ENCODE measurements at places on chromosomes 2 and 18.

DNA sequence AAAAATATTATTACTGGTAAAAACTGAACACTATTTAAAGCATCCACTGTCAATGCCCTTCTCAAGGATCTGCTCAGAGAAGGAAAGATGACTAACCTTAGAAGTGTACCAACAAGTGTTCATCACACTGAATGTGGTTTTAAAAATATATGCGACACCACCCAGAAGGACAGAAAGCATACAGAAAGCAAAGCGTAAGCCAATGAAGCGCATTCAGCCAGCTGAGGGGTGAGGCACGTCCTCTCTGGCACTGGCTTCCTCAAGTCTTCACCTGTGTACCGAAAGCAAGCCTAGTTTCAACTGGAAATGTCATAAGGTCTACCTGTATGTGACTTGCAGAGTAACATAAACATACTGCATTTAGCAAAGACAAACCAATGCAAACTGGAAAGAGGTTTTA lies 88.8 kb downstream of the PSMG2 start:
- DNase-seq, result no peak

- DNase-seq, result no peak
These were observed 31.9 kb upstream of the BMPR2 start for GRCh38 chr2:202344178-202344577.

DNA sequence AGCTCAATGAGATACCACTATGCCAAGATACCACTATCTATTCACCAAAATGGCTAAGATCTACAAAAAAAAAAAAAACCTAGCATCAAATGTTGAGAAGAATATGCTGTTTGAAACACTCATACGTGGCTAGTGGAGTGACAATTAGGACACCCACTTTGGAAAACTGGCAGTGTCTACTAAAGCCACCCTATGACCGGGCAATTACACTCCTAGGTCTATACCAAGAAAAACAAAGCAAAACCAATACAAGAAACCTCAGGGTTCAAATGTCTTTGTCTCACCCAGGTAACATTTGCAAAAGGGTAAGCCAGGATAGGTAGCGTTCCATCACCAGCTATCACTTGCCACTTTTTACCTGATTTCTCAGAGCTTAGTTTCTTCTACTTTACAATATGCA lies 123.6 kb upstream of the CAB39 start:
- DNase-seq, result no peak

DNA sequence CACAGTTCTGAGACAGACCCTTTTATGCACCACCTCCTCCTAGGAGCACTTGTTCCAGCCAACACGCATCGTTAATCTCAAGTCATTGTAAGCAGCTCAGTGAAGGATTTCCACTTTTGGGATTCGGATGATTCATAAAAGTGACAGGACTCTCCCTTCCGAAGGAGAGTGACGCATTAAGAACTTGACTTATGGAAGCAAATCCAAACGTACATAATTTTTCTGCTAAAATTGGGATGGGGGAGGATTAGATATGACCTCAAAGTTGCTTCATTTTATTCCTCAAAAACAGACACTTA lies 165.7 kb downstream of the TWIST2 start:
- no peak for DNase-seq

- DNase-seq, result no peak
These were observed 75.0 kb downstream of the CD226 start for GRCh38 chr18:69872661-69873060.

DNA sequence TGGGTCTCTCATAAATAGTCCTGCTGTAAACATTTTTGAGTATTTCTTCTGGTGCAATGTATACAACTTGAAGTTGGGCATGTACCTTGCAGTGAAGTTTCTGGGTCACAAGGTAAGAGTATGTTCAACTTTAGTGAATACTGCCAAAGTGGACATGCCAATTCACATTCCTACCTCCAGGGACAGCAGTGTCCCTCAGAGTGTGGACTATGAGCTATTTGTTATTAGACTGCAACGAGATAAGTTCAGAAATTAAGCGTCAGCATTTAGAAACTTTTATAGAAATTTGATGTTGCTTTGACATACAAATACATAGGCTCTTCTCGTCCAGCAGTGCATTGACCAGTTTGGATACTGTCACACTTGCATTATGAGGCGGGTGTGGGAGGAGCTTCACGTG lies 7.2 kb upstream of the ACKR3 start:
- DNase-seq, result no peak

DNA sequence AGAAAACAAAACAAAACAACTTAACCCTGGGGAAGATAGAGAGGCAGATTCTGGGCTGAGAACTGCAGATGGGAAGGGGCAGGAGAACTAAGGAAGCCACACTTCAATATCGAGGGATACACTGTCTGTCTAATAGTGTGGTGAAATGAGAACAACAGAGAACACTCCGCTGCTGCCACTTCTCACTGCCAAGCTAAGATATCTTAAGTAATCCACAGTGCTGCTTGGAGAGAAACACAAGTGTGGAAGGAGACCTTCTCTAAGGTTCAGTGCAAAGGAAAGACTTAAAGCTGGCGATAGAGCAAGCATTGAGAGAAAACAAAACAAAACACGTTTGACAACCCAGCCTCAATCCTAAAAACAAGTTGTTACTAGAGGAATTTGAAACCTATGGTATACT lies 37.4 kb downstream of the DLGAP1 start:
- no peak for DNase-seq

DNA sequence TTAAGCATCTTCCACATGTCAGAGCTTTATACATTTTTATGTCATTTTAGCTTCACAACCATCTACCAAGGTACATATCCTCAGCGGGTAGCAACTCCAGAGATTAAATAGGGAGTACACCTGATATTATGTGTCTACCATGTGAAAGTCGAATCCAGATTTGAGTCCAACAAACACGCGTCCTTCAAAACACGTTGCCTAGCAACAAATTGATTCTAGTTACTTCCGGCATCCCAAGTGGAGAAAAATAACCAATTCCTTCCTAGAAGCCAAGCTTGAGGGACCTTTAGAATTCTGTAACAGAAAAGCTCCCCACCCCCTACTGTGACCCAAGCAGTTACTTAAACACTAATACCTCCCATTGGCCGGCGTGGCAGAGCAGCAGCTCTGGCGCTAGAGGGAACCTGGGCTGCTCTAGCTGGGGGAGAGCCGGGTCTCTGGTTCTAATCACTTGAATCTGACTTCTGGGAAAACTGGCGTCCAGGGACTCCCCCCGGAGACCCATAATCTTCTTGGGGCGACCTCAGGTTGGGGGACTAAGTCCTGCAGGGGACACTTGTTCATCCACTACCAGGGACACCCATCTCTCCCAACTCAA lies at the start of gene ERICH2:
TSS of gene ERICH2 (plus strand) at position 371 of the 598 bp plus-strand sequence. CDS start 304 bp downstream, outside the sequence.
- no peak for DNase-seq

DNA sequence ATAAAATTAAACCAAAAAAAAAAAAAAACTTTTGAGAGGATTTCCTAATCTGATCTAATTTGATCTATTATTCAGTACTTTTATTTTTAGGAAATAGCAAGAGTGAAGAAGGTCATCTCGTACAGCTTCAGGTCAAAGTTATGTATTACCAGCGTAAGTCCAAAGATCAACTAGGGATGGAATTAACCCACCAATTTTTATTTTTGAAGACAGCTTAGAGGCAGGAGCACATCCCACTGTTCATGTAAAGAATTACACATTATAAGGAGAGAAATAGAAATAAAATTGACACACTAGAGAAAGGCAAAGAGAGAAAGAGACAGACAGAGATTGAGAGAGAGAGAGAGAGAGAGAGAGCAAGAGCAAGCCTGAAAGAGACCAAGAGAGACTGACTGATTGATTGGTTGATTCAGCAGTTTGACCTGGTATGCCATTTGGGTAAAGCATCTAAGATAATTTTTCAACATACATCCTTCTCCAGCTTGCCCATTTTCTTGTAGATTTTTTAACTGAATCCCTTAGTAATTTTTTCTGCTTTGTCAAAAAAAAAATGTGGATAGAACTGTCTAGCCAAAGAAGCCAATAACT lies 25.1 kb downstream of the DOCK10 start:
- no peak for DNase-seq

DNA sequence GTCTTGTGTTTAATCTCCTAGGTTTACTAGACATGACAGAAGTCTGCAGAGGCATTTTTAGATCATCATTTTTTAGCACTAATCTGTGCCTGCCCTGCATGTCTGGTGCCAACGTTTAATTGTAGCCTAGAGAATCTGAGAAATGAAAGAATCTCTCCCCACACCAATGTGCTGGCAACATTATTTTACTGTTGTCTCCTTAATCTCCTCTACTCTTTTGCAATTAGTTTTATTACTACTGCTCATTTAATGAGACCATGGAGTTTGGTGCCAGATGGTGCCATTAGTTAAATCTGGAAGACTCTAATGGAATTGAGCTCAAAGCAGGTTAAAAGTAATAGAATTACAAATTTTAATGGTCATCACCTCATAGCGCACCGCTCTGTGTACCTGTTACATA lies 4.0 kb upstream of the SPP2 start:
- DNase-seq, result no peak

- DNase-seq, result no peak
These were observed 85.1 kb downstream of the CCDC85A start for GRCh38 chr2:56268856-56269255.

- DNase-seq, result no peak
These were observed 77.1 kb downstream of the SPATS2L start for GRCh38 chr2:200383380-200384110.

- DNase-seq, result no peak
These were observed 710 bp downstream of the LMAN2L start for GRCh38 chr2:96739076-96739632.

GRCh38 chr2:104847586-104848160 lies 6.2 kb upstream of the POU3F3 start:
- no peak for DNase-seq

GRCh38 chr2:210063306-210063705 lies 60.9 kb downstream of the RPE start:
- DNase-seq, result no peak

DNA sequence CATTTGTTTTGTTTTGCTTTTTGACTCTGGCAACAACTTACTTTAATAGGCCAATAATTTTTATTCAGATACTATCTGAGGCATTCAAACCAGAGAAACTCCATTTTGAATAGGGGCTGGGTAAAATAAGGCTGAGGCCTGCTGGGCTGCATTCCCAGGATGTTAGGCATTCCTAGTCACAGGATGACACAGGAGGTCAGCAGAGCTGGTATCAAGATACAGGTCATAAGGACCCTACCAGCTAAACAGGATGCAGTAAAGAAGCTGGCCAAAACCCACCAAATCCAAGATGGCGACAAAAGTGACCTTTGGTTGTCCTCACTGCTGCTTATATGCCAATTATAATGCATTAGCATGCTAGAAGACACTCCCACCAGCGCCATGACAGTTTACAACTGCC lies 102.2 kb upstream of the XPO1 start:
- DNase-seq, result no peak

DNA sequence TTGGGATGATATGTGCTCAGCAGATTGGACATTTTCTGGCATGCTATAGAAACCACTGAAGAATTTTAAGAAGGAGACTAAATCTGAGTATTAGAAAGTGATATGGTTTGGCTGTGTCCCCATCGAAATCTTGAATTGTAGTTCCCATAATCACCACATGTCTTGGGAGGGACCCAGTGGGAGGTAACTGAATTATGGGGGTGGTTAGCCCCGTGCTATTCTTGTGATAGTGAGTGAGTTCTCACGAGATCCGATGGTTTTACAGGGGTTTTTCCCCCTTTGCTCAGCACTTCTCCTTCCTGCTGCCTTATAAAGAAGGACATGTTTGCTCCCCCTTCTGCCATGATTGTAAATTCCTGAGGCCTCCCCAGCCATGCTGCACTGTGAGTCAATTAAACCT lies 535.9 kb upstream of the VRK2 start:
- DNase-seq, result no peak

DNA sequence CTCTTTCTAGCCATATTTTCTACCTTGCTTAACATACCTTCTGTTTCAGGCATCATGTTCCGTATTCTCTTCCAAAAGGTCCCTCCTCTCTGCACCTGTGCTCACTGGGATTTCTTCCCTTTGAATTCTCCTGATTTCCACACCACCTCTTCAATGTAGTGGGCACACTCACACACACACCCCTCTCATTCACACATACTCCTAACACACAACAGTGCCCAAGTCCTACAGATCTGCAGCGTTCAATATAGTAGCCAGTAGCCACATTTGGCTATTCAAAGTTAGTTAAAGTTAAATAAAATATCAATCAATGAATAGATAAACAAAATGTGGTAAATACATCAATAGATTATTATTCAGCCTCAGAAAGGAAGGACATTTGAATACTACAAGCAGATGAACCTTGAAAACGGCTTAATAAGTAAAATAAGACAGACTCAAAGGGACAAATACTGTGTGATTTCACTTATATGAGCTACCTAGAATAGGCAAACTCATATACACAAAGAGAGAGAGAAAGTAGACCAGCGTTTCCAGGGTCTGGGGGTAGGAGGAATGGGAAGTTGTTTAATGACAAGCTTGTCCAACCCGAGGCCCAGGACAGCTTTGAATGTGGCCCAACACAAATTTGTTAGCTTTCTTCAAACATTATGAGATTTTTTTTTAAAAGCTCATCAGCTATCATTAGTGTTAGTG lies 34.4 kb downstream of the MYCN start:
- DNase-seq, result no peak

DNA sequence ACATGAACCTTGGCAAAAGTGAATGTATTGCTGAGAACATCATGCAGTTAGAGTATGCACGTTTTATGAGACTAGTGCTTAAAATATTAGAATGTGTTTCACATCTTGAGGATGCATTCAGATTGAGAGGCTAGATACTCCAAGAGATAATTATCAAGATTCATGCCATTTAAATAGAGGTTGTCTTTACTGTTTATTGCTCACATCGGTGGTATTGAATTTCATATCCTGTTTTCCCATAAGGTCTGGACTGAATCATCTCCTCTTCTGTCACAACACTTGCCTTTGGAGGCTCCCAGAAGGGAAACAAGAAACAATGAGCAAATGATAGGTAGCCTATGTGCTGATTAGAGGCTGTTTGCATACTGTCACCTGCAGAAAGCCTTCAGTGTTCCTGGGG lies 83.8 kb downstream of the CLHC1 start:
- DNase-seq, result no peak

GRCh38 chr2:88248280-88248828 lies 78.2 kb downstream of the THNSL2 start:
- no peak for DNase-seq

DNA sequence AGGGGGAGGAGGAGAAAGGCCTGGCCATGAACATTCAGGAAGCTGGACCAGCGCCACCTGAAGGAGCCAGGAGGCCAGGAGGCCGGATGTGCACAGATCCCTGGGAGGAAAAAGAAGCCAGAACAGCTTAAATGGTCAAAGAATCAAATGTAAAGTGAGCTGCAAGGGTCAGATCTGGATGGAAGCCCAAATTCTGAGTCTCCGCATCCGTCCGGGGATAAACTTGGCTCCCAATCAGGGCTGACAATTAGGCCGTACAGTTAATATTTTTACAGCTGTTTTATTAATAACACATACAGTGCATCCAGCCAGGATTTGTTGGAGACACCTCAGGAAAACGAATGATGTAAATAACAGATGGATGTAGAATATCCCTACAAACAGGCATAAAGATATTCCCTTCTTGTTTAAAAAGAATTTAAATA lies 495.1 kb upstream of the TCF4 start:
- DNase-seq, result no peak

Data from activated T-cell treated with anti-CD3 and anti-CD28 coated beads, Interleukin-2, amount 50 U/mL, for 1 hour (primary cell).